ENCODE measurements at places on chromosomes 5 and 9. TPM values are rescaled to one million over a fixed set of nuclear protein-coding genes. Genes with fewer than 3 reads are reported as not detected.

FST gene
- 29.1 TPM for total RNA-seq

MAP1B gene
- 132 TPM for total RNA-seq

MVB12B gene
- 1.4 TPM for total RNA-seq

APBA1 gene
- 5.7 TPM for total RNA-seq

FAM78A gene
- total RNA-seq = 0.52 TPM

FLT4 gene
- 0.09 TPM for total RNA-seq

SOX30 gene
- not detected for total RNA-seq

ZDHHC11 gene
- total RNA-seq = 3.3 TPM

Data from bronchial smooth muscle cell (primary cell).